ENCODE measurements at places on chromosomes 4 and X. TPM values are rescaled to one million over a fixed set of nuclear protein-coding genes. Genes with fewer than 3 reads are reported as not detected.
A peak's percentile ranks its signal among the peaks of the same experiment; 100 is the strongest.

DNA sequence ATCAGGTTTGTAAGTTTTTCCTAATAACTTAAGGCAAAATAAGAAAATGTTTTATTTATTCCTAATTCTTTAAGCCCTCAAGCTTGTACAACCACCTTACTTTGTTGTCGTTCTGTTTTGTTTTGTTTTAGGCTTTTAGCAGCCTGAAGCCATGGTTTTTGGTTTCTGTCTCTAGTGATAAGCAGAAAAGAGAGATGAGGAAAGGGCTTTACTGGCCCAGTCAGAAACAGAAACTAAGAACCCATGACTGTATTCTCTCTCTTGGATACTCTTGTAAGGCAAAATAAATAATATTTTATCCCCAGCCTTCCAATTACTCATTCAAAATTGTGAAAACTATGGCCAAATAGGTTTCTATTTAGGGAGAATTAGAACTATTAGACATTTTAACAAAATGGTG, 29.4 kb downstream of the TBC1D19 start:
- DNase-seq = no peak

- DNase-seq = no peak
Observed at GRCh38 chr4:89582756-89583505, 254.0 kb downstream of the SNCA start.

GRCh38 chr4:176425035-176425434, 105.3 kb downstream of the SPCS3 start:
- DNase-seq = no peak

DNA sequence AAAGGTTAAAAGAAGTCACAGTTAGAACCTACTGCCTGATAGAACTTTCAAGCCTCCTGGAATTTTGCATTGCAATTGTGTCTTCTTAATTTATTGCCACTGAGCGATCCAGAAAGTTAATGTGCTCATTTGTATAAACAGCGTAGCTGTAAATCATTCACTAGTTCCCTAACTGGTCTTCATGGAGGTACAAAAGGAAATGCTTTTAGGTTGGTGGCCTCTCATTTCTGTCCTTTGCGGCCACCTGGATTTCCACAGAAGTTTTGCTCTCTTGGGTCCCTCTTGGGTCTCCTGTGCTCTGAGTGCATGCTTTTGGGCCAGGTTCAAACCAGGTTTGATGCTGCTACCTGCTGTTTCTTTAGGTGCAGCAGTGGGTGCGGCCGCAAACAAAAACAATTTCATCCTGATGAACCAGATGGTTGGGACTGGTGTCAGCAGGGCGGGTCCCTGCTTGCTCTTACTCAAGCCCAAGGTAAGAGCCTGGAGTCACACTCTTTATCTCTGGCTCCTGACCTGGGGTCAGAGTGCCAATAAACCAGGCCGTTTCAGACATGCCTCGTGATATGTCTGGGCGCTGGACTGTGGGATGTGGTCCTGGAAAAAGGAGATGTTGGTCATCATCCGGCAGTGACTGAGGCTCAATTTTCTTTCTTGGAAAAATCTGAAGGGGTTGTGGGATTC, 270.1 kb downstream of the PTTG2 start:
- DNase-seq = no peak

- DNase-seq = no peak
Observed at GRCh38 chrX:103440621-103441020, 64.3 kb downstream of the BEX3 start.

GRCh38 chr4:125736057-125736456, 421.3 kb downstream of the FAT4 start:
- DNase-seq = no peak

DNA sequence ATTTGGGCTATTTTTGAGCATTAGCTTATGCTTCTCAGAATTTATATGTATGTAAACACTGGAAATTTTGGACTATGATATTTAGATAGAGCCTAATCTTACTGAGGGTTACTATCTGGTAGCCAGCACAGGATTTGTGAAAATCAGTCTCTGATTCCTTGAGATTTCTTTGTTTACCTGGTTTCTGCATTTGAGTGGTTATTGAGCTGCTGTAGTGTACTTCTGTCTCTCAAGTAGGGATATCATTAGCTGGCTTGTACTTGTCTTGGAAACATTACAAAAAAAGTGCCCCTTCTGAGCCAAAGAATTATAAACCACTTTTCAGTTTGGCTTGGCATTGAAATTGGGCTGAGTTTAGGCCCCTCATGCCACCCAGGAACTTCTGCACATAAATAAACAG, 49.7 kb downstream of the TLL1 start:
- no peak for DNase-seq

DNA sequence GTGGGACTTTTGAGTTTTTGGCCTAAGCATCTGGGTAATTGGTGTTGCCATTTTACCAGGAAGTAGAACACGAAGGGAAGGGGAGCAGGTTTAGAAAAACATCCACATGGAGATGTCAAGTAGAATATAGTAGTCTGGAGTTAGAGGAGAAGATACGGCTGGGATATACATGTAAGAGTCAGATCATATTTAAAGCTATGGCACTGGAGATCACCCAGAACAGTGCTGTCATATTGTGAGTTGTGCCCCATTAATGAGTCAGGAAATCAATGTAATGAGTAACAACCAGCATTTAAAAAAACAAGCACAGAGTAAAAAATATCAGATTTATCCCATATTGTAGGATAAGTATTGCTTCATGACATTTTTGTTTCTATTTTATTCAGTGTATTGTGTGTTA, 4.2 kb downstream of the GSTCD start:
- no peak for DNase-seq

DNA sequence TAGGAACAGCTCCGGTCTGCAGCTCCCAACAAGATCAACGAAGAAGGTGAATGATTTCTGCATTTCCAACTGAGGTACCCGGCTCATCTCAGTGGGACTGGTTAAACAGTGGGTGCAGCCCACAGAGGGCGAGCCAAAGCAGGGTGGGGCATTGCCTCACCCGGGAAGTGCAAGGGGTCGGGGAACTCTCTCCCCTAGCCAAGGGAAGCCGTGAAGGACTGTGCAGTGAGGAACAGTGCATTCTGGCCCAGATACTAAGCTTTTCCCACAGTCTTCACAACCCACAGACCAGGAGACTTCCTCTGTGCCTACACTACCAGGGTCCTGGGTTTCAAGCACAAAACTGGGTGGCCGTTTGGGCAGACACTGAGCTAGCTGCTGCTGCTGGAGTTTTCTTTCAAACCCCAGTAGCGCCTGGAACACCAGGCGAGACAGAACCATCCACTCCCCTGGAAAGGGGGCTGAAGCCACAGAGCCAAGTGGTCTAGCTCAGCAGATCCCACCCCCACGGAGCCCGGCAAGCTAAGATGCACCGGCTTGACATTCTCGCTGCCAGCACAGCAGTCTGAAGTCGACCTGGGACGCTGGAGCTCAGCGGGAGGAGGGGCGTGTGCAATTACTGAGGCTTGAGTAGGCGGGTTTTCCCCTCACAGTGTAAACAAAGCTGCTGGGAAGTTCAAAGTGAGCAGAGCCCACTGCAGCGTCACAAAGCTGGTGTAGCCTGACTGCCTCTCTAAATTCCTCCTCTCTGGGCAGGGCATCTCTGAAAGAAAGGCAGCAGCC, 84.6 kb downstream of the THOC2 start:
- peak; percentile 83 for DNase-seq

GRCh38 chrX:41541386-41541785, 94.2 kb downstream of the NYX start:
- no peak for DNase-seq

GRCh38 chr4:38724475-38724808, 58.3 kb downstream of the TLR10 start:
- DNase-seq = no peak

- DNase-seq = no peak
Observed at GRCh38 chr4:35939751-35940150, 304.6 kb downstream of the ARAP2 start.

GRCh38 chrX:48576108-48576507, 1.8 kb downstream of the RBM3 start:
- no peak for DNase-seq

GRCh38 chr4:4217113-4217512, 9.6 kb downstream of the OTOP1 start:
- no peak for DNase-seq

- DNase-seq = no peak
Observed at GRCh38 chr4:124501576-124501975, 211.0 kb downstream of the ANKRD50 start.

- no peak for DNase-seq
Observed at GRCh38 chr4:73843369-73843768, 6.9 kb downstream of the CXCL6 start.

- DNase-seq = no peak
Observed at GRCh38 chrX:103678199-103678993, 8.1 kb downstream of the MORF4L2 start.

GRCh38 chr4:4633431-4633830, 91.6 kb upstream of the STX18 start:
- no peak for DNase-seq

DNA sequence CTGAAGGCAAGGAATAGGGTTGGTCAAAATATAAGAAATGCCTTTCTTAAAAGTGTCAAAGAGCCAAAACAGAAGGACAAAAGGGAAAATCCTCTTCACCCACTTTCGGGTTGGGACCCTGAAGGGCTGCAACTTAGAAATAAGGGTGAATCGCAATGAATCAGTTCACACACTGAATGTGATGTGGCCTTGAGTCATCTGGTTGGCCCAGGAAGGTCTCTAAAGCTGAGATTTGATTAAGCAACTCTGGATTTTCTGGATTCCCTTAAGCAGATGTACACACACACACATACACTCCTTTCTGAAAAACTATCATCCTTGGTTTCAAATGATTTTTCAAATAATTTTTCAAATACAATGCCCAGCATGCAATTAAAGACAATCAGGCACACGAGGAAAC, 13.1 kb downstream of the TAB3 start:
- peak; percentile 20 for DNase-seq

DNA sequence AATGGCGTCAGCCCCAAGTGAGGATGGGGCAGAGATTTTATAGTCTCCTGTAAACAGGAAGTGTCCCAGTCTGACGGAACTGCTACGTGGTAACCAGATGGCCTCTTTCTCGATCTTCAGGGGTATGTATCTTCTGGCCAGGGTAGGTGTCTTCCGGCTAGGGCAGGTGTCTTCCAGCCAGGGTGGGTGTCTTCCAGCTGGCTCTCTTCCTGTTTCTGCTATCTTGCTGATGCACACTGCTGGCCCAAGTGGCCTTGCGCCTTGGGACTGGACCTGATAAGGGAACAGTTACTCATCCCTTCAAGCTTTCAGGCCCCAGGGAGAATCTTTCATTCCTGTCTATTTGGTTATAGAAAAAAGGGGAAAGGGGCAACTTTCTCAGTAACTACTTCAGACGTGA, 178.7 kb upstream of the MAGEE2 start:
- DNase-seq = no peak

DNA sequence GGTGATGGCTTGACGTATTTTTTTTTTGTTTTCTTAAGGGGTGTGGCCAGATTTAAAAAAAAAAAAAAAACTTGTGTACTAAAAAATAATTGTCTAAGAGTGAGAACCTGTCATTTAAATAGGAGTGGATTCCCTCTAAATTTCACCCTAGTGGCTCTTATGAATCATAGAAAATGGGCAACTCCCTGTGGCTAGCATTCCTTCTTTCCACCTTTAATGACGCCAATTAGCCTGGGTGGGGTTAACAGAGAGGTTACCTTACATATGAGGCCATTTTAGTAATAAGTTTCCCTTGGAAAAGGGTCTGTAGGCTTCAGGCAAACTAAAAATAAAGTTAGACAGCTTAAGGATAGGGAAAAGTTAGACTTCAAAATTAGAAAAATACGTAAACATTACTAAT, 223.5 kb upstream of the FAM241A start:
- no peak for DNase-seq

- no peak for DNase-seq
Observed at GRCh38 chr4:74379912-74380311, 15.0 kb downstream of the EREG start.

- no peak for DNase-seq
Observed at GRCh38 chr4:138078253-138078652, 163.9 kb downstream of the SLC7A11 start.

DNA sequence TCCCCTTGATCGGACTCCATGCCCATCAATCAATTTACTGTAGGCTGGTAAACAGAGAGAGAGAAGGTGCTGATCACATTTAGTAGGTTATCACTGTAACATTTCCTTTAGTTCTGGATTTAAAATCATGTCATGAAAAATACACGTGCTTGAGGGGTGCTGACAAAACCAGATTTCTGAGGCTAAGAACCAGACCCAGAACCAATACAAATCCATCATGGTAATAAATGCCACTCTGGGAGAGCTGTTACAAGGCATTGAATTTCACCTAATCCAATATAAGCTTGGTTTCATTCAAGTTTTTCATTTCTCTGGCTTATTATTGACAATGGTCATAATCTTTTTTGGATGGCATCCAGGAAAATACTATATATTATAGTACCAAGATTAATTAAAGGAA, 54.5 kb downstream of the FBXO8 start:
- no peak for DNase-seq

DNA sequence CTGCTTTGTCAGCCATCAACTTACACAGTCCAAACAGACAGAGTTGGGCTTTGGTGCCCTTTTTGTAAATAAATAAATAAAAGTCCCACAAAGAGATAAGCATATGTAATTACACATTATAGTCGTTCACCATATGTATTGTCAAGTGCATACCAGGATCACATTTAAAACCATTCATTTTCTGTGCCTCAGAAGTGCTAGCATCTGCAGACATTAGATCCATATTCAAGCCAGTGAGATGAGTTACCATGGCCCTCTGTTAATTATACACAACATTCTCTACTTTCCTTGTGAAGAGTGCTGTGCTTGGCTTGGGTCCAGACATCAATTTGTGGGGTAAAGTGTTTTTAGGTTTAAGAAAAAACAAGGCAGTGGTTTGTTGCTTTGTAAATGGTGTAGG, 76.8 kb downstream of the ENOX2 start:
- no peak for DNase-seq

DNA sequence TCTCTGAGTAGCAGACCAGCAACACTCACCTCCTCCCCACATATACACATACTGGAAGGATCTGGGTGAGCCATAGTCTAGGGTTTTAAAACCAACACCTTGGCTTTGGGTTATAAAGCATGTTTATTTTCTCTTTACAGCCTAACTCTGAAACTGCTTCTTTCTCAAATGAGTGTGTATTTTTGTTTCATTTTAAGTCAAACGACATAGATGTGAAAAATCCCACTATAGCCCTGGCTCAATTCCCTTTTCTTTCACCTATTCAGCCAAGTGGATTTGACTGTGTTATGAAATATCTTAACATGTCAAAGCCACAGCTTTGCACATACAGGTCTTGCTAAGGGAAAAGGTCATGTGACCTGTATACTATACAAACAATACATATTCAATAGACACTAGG, 13.8 kb downstream of the NEXMIF start:
- no peak for DNase-seq

Gene ATP2B3
- 0.21 TPM for polyA plus RNA-seq

Gene MID2
- 4.6 TPM for polyA plus RNA-seq

Gene QDPR
- polyA plus RNA-seq = 64.2 TPM

Gene DRP2
- 0.36 TPM for polyA plus RNA-seq

Gene GAGE12E
- not detected for polyA plus RNA-seq

Gene EGF
- polyA plus RNA-seq = 0.59 TPM

Gene STK32B
- polyA plus RNA-seq = 10.5 TPM

Gene HDX
- polyA plus RNA-seq = 3.9 TPM

Gene HPF1
- polyA plus RNA-seq = 21.6 TPM

Gene EREG
- polyA plus RNA-seq = 39.7 TPM

Gene INTU
- 1.5 TPM for polyA plus RNA-seq

Gene HMX1
- polyA plus RNA-seq = not detected

Gene PDE5A
- polyA plus RNA-seq = 0.27 TPM

Gene FTHL17
- not detected for polyA plus RNA-seq
